Large intestine (tissue), 12 donors: ENCODE measurements at places on chromosomes 13 and 19. TPM values are rescaled to one million over a fixed set of nuclear protein-coding genes. Genes with fewer than 3 reads are reported as not detected.

GRCh38 chr13:51590971-51591627 is 6.8 kb downstream of the WDFY2 start:
- no peak for DNase-seq
- no peak overlapping the region for H3K4me3 ChIP-seq
- H3K36me3 ChIP-seq: no peaks in the 10 kb centered on the region
- no peaks in the 10 kb centered on the region for H3K27me3 ChIP-seq
- H3K4me1 ChIP-seq: no peaks in the 10 kb centered on the region
- no peak overlapping the region for H3K27ac ChIP-seq

- H3K36me3 ChIP-seq: no peaks in the 10 kb centered on the region
- DNase-seq: peak; percentile 60
- peaks cover 12% of the 10 kb centered on the region for H3K4me1 ChIP-seq
- peaks cover 2% of the 10 kb centered on the region for H3K27me3 ChIP-seq
Measured at GRCh38 chr19:37893845-37894575, 12.4 kb downstream of the WDR87 start.

Gene ZNF616
- polyA plus RNA-seq: 9.6 TPM

DNA sequence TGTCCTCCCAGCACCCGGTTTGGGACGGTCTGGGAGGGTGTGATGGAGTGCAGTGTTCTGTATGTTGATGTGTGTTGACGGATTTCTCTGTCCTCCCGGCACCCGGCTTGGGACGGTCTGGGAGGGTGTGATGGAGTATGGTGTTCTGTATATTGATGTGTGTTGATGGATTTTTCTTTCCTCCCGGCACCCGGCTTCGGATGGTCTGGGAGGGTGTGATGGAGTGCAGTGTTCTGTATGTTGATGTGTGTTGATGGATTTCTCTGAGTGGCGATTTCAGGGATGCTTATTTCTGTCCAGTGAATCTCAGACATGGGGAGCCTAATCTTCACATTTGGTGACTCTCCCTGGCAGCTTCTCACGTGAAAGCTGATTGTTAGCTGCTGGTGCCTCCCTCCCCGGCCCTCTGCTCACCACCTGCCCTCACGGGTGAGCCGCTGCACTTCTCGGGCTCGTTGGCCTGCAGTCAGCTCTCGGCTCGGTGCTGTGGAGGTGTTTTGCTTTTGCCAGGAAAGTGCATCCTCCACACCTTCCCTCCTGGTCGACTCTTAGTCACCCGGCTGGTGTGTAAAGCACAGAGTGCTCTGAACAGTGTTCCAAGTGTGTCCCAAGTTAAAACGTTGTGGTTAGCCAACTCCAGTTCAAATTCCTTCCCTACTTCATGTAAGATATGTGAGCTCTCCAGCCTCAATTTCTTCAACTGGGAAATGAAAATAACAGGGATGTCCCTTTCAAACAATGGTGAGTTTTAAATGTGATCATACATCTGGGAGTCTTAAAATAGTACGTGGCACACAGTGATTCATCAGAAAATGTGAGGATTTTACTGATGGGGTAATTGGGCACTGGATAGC is 54.6 kb downstream of the ATP11A start:
- DNase-seq: no peak
- H3K27me3 ChIP-seq: no peaks in the 10 kb centered on the region
- no peaks in the 10 kb centered on the region for H3K4me1 ChIP-seq

Gene DZIP1
- 16.9 TPM for polyA plus RNA-seq

Gene LRFN3
- polyA plus RNA-seq: 10.7 TPM

- DNase-seq: no peak
- H3K36me3 ChIP-seq: peaks cover 37% of the 10 kb centered on the region
- no peak overlapping the region for H3K4me3 ChIP-seq
- H3K4me1 ChIP-seq: peaks cover under 1% of the 10 kb centered on the region
Measured at GRCh38 chr19:44884566-44884965, 6.5 kb upstream of the TOMM40 start.

DNA sequence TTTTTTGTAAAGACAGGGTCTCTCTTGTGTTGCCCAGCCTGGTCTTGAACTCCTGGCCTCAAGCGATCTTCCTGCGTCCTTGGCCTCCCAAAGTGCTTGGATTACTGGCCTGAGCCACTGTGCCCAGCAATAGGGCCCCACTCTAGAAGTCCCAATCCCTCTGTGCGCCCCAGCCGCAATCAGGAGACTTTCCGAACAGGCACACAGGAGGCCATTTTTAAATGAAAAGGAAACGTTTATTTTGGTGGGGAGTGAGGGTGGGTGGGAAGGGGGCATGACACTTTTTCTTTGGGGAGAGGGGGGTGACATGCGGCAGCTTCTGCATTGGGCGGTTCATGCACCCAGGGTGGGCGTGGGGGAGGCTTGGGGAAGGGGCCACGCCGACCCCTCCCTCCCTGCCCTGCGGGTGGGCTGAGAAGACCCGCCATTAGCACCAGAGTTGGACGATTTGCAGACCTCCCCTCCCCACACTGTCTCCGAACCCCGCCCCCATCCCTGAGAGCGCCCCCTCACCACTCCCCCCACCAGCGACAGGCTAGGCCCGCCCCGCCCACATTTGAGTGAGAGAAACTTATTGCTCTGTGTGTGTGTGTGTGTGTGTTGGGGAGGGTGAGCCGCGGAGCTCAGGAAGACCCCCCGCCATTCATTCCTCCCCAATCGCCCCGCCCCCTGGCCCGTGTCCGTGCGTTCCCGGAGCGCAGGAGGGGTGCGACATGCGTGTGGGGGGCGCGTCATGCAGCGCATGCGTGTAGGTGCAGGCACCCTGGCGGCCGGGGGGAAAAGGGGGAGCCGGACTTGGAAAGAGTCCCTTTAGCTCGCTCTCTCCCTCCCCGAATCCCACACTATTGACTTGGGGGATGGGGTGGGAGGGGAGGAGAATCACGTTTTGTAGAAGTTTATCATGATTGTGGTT is 17.2 kb downstream of the KCNC3 start:
- no peak overlapping the region for H3K4me3 ChIP-seq
- H3K27ac ChIP-seq: no peak overlapping the region

Gene PTGIR
- polyA plus RNA-seq: 4.8 TPM

- H3K27me3 ChIP-seq: no peaks in the 10 kb centered on the region
- no peaks in the 10 kb centered on the region for H3K4me1 ChIP-seq
- H3K4me3 ChIP-seq: no peak overlapping the region
- no peak for DNase-seq
Measured at GRCh38 chr19:23943411-23943810, 28.7 kb downstream of the ZNF726 start.
